ENCODE measurements at places on chromosomes 1 and 21.

- DNase-seq = no peak
Observed at GRCh38 chr1:65176591-65176990, 28.6 kb downstream of the AK4 start.

DNA sequence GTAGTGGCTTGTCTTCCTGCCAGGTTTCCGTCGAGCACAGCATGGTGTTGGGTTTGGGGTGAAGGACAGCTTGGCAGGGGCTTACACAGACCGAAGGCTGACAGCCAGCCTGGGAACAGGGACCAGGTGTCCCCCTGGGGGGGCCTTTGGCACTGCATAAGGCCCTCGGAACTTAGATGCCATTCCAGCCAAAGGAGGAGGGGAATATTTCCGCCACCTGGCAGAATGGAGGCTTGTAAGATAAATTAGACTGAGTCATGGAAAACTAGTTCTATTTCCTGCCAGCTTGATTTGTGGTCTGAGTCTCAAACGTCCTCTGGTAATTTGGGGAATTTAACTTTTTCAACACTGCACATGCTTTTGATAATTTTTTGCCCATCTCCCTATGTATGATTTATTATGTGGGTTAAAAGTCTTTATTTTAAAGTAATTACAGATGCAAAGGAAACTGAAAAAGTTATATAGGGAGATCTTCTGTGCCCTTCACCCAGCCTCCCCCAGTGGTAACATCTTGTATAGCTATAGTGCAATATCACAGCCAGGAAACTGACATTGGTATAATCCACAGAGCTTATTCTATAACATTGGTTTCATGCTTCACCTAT lies 11.5 kb upstream of the TMEM51 start:
- DNase-seq = no peak

GRCh38 chr1:165650981-165651625 lies 20.1 kb downstream of the MGST3 start:
- DNase-seq = no peak

GRCh38 chr1:45925728-45926287 lies 122.4 kb downstream of the MAST2 start:
- no peak for DNase-seq

DNA sequence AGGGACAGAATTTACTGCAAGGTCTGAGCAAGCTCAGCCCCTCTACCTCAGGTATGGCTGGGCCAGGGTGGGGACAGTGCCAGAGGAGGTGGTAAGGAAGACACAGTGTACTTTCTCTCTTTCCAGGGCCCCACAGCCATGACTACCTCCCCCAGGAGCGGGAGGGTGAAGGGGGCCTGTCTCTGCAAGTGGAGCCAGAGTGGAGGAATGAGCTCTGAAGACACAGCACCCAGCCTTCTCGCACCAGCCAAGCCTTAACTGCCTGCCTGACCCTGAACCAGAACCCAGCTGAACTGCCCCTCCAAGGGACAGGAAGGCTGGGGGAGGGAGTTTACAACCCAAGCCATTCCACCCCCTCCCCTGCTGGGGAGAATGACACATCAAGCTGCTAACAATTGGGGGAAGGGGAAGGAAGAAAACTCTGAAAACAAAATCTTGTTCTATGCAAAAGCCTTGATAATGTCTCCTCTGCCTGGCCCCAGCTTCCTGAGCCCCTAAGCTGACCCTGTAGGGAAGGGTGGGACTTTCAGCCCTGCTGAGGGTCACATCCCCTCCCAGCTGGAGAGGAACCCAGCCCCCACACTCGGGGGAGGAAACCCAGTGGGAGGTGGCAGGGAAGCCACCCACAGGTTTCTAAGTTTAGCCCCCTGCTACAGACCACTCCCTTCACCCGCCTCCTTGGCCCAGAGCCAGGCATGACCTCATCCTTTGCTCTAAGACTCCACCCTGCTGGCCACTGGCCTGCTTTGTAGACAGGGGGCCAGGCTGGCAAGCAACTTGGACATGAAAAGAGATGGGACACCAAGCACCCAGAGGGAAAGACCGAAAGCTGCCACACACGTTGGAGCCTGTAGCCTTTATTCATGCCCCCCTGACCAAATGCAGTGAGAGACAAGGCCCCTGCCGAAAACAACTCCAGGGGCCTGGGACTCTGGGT lies 6.4 kb downstream of the RHOC start:
- DNase-seq = peak; percentile 59
